ENCODE measurements at places on chromosomes 4 and X.

DNA sequence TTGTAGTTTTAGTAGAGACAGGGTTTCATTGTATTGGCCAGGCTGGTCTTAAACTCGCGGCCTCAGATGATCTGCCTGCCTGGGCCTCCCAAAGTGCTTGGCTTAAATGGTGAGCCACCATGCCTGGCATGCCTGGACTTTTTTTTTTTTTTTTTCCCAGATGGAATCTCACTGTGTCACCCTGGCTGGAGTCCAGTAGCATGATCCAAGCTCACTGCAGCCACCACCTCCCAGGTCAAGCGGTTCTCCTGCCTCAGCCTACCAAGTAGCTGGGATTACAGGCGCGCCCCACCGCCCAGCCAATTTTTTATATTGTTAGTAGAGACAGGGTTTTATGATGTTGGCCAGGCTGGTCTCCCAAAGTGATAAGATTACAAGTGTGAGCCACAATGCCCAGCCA lies 8.4 kb downstream of the UBE2K start:
- no peak for DNase-seq

GRCh38 chr4:141486375-141486997 lies 149.9 kb upstream of the IL15 start:
- no peak for DNase-seq

DNA sequence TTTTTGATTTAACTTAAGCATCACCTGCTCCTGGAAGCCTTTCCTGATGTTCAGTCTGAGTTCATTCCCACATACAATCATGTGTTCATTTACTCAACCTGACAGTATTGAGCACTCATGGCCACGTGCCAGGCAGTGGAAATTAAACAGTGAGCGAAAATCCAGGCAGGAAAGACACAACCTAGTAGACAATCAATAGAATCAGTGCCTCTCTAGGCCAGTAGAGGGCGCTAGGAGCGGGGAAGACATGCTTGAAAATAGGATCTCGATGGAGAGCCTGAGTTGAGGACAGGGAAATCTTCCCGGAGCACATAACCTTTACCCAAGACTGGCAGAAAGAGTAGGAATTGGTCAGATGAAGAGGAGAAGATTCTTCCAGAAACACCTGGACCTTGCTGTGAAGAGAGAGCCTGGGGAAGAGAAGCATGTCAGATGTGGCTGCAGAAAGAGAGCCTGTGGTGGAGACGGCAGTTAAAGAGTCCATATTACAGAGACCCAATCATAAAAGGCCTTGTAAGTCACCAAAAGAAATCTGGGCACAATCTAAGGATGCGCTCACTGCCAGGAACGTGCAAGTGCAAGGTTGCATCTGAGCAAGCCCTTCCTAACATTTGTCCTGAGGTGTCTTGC lies 103.5 kb downstream of the LDB2 start:
- DNase-seq: no peak

- DNase-seq: no peak
Measured at GRCh38 chr4:140112576-140112975, 41.4 kb downstream of the MAML3 start.

DNA sequence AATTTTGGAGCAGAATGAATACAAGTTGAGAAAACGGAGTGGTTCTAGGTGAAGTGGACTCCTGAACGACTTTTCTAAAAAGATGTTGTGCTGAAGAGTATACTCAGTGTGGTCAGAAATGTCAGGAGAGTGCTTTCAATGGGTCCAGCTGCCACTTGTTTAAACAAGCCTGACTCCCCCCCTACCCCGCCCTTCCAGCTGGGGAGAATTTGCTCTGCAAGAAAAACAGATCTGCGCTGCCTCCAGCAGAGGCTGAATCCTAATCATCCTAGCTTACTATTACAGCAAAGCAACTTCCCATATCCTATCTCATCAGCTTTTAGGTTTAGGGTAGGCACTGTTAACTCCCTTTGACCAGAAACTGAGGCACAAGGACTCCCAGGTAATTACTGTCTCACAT lies 1.9 kb downstream of the MAP3K15 start:
- no peak for DNase-seq

DNA sequence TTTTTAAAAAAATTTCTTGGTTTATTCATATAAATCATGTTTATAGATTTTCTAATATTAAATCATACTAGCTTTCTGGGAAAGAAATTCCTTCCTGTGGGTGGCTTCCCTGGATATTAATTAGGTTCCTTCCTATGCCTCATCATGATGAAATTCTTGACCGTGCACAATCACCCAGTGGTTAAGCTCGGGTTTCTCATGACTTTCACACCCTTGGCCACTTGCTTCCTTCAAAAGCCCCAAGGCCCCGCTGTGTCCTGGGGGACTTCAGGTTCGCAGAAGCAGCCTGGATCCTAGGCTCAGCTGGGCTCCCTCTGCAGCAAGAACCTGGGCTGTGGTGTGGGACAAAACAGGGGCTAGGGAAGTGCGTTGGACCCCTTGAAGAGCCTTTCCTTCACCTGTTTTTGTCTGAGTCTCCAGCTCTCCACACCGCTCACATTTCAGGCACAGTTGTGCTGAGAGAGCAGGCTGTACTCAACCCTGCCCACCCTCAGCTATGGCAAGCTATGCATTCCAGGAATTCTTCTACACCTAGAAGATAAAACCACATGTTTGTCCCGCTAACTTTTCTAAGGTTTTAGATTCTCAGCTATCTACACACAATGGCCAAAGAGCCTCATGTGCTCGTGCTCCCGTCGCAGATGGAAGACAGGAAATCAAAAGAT lies 48.9 kb upstream of the TMSB15B start:
- DNase-seq: no peak

DNA sequence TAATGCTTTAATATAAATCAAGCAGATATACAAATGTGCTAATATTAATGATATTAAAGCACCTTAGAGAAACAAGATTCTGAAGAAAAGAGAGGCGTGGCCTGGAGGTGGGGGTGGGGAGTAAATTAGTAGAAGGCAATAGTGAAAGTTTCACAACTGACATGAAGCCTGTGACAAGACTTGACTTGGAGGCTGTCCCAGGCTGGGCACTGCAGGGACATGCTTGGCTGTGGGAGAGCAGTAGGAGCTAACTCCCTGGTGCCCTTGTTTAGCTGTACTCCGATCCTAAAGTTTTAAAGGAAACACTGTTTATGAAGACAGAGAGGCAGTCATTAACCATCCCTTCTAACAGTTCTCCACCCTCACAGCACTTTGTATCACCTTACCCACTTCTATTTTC lies 239.0 kb upstream of the MAB21L2 start:
- DNase-seq: no peak

DNA sequence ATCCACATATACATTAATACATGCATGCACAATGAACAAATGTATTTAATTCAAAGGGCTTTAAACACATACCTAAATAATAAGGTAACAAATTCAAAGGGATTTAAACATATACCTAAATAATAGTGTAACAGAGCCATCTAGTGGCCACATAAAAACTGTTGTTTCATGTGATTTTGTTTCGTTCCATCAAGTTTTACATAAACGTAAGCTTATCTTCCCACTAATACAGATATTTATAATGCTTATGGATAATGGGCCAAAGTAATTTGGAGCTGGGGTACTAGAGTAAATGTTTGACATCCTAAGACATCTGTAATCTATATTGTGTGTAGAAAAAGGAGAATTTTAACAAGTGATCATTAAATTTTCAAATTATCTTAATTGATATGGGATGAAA lies 82.3 kb downstream of the PRSS12 start:
- no peak for DNase-seq

DNA sequence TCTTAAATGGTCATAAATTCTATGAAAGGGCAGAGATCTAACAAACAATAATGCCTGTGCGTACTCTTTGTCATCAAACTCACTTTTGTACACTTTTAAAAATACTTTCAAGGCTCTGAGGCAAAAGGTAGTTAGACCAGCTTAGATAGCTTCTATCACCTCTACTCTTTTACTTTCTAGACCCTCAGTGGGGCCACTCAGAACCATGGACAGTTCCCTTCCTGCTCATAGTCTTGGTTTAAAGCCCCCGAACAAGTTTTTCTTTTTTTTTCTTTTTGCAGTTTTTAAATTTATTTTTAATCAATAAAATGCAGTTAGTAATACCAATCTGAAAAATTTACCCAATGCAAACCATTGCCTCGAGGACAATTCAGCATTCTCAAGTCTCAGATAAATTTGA lies 460.5 kb upstream of the CNKSR2 start:
- no peak for DNase-seq

DNA sequence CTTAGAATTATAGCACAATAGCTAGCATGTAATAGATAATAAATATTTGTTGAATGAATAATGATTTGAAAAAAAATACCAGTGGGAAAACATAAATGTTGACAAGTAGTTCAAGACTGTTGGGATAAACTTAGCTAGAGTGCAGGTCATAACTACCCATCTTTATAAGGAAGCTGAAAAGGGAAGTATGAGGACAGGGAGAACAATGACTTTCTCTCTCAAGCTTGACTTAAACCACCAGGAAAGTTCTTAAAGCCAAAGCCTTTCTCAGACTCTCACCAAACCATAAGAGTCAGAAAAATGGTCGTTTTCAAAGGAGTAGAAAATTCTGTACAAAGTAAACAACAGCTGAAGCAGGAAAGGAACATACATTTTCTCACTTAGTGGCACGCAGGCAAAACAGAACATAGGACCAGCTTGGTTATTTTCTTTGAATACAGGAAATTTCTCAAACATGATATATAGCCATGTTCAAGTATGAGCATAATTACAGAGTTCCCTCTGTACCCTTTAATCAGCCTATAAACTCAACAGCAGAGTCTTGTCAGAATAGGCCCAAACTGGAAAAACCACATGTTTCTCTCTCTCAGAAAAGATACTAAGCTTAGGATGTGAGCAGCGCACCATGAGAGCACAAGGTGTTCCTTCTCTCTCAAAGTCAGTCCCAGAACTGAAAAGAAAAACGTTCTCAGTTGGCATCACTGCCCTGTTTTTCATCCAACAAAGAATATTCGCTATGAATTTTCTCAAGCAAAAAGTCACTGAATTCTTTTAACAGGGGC lies 28.7 kb downstream of the MAPK10 start:
- no peak for DNase-seq

DNA sequence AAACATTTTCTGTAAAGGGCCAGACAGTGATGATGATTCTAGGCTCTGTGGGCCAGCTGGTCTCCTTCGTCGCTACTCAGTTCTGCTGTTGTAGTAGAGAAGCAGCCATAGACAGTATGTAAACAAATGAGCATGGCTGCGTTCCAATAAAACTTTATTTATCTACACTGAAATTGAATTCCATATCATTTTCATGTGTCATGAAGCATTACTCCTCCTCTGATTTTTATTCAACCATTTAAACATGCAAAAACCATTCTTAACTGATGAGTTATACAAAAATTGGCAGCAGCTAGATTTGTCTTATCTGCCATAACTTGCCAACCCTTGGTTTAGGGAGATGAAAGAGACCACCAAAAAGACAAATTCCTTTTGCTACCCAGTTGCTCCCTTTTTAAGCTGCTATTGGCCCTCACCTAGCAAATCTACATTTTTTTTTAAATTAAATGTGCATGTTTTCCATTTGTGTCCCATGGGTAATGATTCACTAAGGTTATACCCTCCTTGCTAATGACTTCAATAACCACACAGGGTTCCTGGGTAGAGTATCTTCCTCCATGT lies 309.9 kb downstream of the DHX15 start:
- no peak for DNase-seq

DNA sequence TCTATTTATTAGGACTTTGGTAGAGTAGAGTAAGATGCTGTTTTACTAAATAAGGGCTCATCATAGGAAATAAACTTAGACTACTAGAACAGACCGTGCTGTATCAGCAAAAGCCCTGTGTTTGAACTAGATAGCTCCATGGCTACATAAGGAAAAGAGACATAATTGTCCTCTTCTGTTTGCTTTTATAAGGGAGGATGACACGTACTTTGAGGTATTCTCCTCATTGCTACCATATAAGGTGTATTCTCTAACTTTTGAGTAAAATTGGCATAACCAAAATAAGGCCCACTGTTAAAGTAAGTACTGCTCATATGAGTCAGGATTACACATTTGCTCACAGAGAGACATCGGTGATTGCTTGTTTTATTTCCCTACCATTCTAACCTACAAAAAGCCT lies 64.3 kb downstream of the PDLIM5 start:
- no peak for DNase-seq

DNA sequence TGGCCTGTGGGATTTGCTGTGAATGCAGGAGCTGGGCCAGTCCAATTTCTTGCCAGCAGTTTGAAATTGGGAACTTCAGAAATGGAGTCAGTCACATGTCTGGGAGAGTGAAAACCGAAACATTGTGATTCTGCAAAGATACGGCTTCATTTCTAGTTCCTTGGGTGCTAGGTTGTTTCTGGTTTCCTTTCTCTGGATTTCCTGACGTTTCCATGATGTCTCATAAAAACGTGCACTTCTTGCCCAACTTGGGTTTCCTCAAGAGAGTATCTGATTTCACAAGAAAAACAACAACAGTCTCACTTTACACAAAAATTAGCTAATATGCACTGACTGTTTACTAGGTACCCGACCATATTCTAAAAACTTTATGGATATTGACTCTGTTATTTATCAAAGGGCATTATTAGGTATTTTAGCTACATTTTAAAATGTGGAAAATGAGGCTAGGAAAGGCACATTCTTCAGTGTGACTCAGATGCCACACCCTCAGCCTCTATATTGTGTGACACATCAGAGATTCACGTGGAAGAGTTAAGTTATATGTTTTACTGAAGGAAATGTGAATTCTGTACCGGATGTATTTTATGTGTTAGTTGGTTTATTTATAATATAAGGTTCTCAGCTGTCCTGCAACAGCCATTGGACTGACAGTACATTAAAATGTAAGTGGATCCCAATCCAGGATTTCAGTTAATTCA lies 225.0 kb upstream of the PUDP start:
- DNase-seq: no peak

DNA sequence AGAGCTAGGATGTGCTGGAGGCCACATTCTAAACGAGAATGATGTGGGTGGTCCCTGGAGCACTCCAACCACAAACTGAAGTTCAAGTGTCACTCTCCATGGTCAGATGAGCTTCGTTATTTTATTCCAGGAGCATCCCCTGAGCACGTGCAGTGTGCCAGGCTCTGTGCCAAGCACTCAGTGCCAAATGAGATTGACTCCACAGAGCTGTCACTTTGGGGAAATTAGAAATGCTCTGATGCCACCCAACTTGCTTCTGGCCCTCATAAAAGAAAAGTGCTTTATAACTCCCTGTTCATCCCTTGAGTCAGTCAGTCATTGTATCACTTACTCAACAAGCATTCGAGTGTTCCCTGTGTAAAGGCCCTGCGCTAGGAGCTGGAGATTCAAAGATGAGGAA lies 91.2 kb downstream of the RTL5 start:
- no peak for DNase-seq

DNA sequence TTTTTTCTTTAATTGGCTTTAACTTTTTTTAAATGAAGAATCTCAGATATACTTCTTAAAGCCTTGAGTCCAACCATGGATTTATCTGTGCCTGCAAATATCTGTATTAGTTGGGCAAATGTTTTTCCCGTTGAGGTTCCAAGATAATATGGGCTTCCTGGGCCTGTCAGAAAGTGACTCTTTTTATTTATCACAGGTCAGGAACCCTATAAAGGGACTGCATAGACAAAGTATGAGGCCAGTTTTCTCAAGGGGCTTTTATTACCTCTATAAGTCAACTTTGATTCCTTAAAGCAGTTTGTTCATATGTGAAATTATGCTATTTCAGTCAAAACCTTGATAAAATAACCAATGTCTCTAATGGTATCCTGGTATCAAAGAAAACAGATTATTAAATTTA lies 80.2 kb upstream of the BMP2K start:
- DNase-seq: no peak

- DNase-seq: no peak
Measured at GRCh38 chrX:70979136-70979762, 48.4 kb upstream of the SLC7A3 start.
